Hypothalamus (tissue), 51 donors: ENCODE measurements at places on chromosomes 12 and 14.

- DNase-seq, result no peak
Observed at GRCh38 chr12:51759175-51759574, 89.3 kb downstream of the FIGNL2 start.

DNA sequence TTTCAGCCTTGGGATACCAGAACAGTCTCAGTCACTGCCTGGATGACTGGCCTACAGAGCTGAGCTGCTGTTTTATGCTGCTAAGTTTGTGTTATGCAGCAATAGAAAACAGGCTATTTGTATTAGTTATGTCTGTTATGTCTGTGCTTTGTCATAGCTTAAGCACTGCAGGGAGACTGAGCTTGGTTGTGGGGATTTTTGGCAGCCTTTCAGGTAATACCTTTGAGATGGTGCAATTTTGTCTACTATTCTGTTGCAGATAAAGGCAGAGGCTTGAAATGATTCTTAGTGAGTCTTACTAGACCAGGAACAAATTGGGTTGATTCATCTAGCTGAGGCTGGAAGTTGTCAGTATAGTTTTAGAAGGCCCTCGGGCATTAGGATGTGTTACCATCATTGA, 201.3 kb upstream of the RBM19 start:
- no peak for DNase-seq

GRCh38 chr12:64782191-64782876, 23.1 kb upstream of the GNS start:
- no peak for DNase-seq

- no peak for DNase-seq
Observed at GRCh38 chr12:97939156-97939555, 476.6 kb downstream of the RMST start.

DNA sequence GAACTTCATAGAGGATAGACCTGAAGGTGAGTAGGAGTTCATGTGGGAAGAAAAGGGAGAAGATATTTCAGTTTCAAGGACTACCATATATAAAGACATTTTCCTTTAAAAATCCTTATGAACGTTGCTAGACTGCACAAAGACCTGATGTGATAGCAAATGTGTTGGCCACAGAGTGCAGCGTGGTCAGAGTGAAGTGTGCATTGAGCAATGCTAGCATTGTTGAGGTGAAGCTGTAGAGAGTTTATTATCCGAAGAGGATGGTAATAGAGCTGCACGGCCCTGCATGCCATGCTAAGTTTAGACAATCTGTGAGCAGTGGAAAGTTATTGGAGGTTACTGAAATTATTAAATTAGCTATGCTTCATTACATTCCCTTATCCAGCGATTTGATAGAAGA, 413.0 kb downstream of the CCDC91 start:
- DNase-seq, result no peak

GRCh38 chr12:46265102-46265501, 3.7 kb downstream of the SLC38A1 start:
- DNase-seq, result no peak

DNA sequence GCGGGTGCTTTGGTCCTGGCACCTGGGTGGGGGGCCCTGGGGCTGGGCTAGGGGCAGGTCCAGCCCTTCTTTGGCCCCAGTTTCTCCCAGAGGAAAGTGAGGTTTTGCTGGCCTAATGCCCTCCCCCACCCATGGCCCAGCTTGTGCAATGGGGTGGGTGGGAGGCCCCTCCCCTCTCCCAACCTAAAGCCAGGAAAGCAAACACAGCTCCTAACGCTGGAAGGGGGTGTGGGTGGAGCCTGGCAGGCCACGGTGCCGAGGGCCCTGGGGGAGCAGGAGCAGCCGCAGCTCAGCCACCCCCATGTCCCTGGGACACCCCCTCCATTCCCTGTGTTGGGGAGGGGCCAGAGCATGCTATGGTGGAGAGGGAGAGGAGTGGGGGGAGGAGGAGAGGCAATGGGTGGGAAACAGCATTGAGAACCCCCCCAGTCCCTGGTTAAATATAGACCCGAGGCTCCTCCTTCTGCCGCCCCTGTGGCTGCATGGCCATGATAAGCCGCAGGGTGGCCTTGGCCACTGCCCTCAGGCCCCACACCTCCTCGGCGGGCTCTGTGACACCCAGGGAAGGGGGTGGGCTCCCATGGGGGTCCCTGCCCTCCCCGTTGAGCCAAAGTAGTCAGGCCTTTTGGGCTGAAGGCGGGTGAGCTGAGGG, 4.7 kb downstream of the EXOC3L4 start:
- no peak for DNase-seq

DNA sequence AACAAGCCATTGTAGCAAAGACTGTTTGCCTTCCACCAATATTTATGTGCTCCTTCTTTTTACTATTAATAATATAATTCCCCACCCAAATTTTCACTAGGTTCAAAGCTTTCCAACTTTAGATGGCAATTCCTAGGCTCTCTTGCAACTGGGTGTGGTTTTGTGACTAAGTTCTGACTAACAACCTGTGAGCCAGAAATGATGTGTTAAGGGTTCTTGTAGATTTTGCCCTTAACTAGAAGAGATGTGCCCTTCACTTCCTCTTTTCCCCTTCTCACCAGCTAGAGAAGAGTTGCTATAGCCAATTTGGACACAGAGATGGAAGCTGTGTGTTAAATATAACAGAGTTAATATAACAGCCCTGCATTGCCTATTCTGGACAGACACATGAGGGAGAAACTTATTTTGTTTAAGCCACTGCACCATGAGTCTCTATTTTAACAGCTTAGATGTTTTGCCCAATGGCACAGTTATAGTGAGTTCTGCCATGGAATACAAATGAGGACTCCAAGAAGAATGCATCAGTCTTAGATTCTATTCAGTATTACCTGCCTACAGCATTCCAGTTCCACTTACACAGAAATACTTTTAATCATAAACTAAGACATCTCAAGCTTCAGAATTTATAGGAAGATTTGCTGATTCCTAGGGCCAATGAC, 216.2 kb downstream of the DUSP6 start:
- no peak for DNase-seq

- DNase-seq, result no peak
Observed at GRCh38 chr12:54374562-54375258, 9.8 kb downstream of the ZNF385A start.

DNA sequence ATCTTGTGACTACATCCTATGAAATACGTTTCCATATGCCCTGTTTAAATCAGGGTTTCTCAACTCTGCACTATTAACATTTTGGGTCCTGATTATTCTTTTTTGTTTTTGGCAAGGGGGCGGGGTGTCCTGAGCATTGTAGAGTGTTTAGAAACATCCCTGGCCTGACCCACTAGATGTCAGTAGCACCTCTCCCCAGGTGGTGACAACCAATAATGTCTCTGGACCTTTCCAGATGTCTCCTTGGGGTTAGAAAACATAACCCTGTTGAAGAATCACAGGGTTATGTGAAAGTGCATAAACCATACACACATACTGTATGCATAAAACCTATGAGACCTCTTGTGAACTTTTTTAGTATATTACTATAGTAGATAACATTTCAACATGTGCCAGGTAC, 1.4 kb downstream of the ACAD10 start:
- no peak for DNase-seq

- DNase-seq, result no peak
Observed at GRCh38 chr14:24670594-24670993, 36.6 kb upstream of the GZMB start.

DNA sequence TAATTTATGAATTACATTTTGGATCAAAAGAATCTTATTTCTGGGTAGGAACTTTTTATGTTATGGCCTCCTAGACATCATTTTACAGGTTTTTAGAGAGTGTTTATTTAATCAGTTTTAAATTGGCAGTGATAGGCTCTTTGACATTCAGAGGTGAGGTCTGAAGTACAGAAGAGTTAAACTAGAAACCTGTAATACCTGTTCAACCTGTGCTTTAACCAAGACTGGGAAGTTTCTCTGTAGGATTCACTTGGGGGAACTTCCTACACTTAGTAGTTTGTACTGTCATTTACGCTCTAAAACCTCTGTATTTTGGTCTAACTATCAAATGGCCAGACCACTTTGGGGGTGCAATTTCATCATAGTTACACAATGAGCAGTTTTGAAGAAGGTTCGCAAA, 35.9 kb downstream of the PLEKHA5 start:
- no peak for DNase-seq

GRCh38 chr12:92085040-92085735, 60.5 kb downstream of the BTG1 start:
- DNase-seq, result no peak

- DNase-seq, result no peak
Observed at GRCh38 chr12:77352946-77353345, 287.6 kb upstream of the E2F7 start.

DNA sequence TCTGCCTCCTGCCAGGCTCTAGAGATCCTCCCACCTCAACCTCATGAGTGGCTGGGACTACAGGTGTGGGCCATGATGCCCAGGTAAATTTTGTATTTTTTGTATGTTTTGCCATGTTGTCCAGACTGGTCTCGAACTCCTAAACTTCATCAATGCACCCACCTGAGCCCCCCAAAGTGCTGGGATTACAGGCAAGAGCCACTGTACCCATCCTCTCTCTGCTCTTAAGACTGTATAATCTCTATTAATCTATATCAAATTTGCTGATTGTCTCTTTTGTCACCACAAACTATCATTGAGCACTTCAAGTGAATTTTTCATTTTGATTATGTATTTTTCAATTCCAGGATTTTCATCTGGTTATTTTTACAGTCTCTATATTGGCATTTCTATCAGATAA, 440.3 kb downstream of the NOVA1 start:
- DNase-seq, result no peak

DNA sequence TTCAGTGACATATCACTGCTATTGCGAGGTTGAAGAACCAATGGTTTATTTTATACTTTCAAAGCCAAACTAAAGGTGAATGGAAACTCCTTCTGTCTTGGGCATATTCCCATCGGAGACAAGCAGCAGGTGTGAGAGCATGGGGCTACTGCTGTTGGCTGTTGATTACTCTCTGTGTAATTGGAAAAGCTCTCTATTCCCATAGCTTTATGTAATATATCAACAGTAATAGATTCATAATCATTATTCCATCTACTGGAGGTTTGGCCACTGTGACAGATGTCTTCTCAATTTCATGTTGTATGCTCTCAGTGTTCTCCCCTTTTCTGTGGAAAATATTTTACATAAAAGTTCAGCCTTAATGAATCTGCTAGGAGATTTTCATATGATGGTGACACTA, 352.0 kb downstream of the BTG1 start:
- DNase-seq, result no peak

- no peak for DNase-seq
Observed at GRCh38 chr14:59622631-59623030, 46.0 kb upstream of the CCDC175 start.

- no peak for DNase-seq
Observed at GRCh38 chr12:45731190-45731775, 1.8 kb downstream of the ARID2 start.
